NCI-H526 treated with DMSO at 0.1 percent for 48 hours (cell line): ENCODE measurements at places on chromosomes 16 and 17.

GRCh38 chr17:43601280-43602039 is 55.3 kb upstream of the ETV4 start:
- no peak for DNase-seq

GRCh38 chr17:72658675-72659074 is 433.8 kb downstream of the SLC39A11 start:
- DNase-seq, result no peak

DNA sequence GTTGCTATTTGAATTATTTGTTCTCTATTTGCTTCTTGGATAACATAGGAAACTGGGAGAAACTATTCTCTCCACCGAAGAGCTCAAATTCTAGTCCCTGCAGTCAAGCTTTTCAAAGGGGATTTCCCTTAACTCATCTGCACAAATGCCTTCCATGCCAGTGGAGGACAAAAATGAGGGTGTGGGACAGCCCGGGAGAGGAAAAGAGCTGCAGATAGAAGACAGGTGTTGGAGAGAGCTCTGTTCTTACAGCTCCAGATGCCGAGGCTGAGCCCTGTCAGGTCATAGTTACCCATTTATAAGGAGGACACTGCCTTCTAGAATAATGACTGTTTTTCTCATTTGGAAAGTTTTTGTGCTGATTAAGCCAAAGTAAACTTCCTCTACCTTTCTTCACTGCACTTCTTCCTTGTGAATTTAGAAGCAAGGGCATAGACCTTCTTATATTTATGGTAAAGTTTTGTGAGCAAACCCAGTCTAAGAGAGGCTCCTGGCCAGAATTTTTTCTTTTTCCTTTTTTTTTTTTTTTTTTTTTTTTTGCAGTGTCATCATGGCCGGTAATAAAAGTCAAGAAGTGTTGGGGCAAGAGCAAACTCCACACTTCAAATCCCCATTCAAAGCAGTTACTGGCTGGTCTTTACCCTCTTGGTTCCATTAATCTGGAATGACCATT is 177.2 kb downstream of the ABCC12 start:
- no peak for DNase-seq

- DNase-seq, result no peak
These were observed 682.1 kb upstream of the SOX9 start for GRCh38 chr17:71438631-71439146.

DNA sequence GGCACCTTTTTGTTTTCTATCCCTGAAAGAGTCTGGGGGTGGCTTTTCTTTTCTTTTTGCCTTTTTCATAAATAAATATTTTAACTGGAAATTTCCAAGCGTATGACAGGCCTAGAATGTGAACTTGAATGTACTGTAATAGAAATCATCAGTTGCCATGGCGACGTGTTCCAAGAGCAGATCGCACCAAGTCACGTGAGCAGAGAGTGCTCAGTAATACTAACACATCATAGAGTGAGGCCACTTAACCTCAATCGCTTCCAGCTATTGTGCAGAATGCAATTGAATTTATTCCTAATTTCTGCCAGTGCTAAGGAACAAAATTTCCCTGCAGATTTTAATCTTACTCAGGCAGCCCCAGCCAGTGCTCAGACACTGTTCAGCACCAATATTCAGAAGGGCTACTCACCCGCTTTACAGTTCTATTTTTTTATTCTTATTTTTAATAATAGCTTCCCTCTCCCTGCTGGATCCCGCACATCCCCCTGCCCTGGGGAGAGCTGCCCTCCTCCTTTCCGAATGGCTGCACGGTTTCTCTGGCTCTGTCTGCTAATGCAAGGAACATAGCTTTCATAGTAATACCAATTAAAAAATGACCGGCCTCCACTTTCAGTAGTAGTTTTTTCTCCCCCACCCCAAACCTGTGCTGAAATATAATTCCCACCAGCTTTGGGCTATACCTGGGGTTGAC is 26.2 kb upstream of the PMFBP1 start:
- no peak for DNase-seq

GRCh38 chr17:50364715-50365114 is 8.3 kb downstream of the MRPL27 start:
- no peak for DNase-seq

DNA sequence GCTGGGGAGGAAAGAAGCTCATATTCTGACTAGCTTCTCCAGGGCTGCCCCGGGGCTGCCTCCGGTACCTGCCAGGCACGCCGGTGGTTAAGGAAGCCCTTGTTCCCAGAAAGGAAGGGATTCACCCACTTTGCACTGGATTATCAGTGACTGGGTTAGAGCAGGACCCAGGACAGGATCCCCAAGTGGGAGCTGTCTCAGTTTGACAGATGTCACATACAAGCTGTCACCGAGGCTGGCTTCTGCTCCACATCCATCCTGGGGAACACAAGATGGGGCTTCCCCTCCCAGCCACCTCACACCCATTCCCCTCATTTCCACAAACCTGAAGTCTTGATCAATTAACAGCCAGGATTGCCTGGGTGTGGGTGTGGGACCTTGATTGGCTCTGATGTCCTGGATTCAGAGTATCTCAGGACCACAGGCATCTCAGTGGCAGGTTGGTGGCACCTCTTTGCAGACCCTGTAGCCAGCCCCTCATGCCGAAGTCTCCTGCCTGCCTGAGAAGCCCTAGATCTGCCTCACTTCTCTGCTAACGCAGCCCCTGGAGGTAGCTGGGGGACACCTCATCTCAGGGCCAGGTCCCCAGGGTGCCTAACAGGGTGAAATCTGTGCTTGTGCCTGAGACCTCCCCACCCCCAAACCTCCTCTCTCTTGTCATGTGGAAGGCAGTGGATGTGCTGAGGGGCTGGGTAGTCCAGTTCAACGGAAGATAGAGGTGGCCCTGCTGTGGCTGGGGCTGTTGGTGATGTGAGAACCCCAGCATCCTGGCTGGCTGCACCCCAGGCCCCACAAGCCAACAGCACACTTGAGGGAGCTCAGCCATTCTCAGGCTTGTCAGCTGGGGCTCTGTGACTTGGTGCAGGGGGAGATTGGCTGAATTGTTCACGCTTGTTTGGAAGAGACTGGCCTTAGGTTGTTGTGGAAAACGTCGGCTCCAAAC is 1.4 kb downstream of the CACNG5 start:
- DNase-seq, result no peak

DNA sequence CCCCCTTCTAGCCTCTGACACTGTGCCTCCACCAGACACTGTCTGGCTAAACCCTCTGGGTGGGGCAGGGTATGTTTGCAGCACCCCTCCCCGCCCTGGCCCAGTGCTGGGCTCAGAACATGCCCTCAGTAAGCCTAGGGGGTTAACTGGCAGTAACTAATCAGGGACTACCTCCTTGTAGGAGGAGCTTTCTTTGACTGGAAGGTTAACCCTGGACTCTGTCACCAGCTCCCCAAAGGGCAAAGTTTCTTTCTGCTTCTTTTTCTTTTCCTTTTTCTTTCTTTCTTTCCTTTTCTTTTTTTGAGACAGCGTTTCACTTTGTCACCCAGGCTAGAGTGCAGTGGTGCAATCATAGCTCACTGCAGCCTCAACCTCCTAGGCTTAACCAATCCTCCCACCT is 76.8 kb downstream of the PLXDC1 start:
- DNase-seq, result no peak

- no peak for DNase-seq
These were observed 9.3 kb downstream of the ZACN start for GRCh38 chr17:76088041-76088867.

GRCh38 chr16:77336637-77337036 is 98.2 kb downstream of the ADAMTS18 start:
- DNase-seq, result no peak

DNA sequence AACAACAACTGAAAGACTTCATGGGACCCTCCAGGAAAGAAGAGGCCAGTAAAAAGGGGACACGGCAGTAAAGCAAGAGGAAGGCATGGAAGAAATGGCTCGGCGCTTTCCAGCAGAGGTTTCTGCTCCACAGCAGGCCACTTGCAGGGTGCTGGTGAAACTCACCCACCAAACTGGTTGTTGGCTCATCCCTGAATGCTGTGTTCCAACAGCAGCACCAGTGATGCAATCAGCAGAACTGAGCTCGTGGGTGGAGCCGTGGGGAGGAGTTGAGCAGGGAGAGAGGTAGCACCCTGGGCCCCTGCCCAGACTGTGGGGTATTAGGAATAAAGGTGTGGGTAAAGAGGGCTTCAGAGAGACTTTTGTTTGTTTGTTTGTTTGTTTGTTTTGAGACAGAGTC is 62.8 kb upstream of the ADCY9 start:
- no peak for DNase-seq

- DNase-seq, result no peak
These were observed 78.7 kb downstream of the NOG start for GRCh38 chr17:56672195-56672594.

GRCh38 chr17:44376124-44376523 is 12.5 kb upstream of the FAM171A2 start:
- no peak for DNase-seq

DNA sequence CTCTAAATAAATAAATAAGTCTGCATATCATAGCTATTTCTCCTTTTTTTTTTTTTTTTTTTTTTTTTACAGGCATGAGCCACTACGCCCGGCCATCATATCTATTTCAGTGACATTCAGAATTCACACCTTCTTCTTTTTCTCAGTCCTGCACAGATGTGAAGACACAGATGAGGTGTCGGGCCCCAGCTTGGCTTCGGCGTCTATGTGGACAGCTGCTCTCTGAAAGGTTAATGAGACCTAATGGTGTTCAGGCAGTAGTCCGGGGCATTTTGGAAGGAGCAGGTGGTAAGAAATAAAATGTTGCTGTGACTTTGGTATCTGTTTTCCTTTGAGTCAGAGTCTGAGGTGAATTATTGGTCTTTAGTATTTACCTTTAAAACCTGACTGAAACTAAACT is 23.6 kb downstream of the TANGO6 start:
- no peak for DNase-seq

DNA sequence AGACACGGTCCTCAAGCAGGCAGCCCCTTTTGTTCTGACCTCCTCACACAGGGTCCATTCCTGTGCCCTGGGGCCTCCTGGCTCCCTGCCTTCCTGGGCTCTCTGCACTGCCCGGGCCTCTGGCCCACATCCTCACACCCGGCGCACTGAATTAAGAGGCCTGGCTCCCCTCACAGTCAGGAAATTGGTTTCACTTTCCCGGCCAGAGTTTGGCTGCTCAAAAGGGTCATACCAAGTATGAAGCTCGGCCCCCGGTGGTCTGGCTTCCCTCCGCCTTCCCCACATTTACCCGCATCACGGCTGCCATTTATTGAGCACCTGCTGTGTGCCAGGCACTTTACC is 220.0 kb downstream of the NTN1 start:
- no peak for DNase-seq

- peak; percentile 22 for DNase-seq
These were observed 41.1 kb downstream of the MARVELD3 start for GRCh38 chr16:71666928-71667707.

- no peak for DNase-seq
These were observed 6.6 kb downstream of the CD300LG start for GRCh38 chr17:43853546-43853945.
